ENCODE measurements at places on chromosomes 12 and 14. TPM values are rescaled to one million over a fixed set of nuclear protein-coding genes. Genes with fewer than 3 reads are reported as not detected.
A peak's percentile ranks its signal among the peaks of the same experiment; 100 is the strongest.

- DNase-seq, result peak; percentile 75
These were observed 2.7 kb upstream of the TRAF3 start for GRCh38 chr14:102774391-102775153.

DNA sequence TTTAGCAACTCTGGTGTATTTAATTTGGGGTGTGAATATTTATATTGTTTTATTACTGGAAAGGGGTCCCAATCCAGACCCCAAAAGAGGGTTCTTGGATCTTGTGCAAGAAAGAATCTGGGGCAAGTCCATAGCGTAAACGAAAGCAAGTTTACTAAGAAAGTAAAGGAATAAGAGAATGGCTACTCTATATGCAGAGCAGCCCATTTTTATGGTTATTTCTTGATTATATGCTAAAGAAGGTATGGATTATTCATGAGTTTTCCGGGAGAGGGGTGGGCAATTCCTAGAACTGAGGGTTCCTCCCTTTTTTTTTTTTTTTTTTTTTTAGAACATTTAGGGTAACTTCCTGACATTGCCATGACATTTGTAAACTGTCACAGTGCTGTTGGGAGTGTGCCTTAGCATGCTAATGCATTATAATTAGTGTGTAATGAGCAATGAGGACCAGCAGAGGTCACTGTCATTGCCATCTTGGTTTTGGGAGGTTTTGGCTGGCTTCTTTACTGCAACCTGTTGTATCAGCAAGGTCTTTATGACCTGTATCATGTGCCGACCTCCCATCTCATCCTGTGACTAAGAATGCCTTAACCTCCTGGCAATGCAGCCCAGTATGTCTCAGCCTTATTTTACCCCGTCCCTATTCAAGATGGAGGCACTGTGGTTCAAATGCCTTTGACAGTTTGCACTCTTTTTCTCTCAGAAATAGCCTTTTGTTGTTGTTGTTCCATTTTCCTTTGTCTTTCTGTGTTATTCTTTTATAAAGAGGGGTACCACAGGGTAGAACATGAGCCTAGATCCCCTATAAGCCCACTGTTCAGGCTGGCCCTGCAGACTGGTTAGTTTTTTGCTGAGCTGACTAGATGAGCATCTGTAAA, 75.5 kb upstream of the DCD start:
- no peak for DNase-seq

DNA sequence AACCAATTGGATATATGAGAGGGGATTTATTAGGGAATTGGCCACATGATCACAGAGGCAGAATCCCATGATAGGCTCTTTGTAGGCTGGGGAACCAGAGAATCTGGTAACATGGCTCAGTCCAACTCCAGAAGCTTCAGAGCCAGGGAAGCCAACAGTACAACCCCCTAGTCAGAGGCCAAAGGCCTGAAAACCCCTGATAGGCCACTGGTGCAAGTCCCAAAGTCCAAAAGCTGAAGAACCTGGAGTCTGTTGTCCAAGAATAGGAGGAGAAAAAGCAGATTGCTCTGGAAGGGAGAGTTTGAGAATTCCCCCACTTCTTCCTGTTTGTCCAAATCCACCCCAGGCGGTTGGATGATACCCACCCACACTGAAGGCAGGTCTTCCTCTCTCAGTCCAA, 8.2 kb upstream of the TROAP start:
- DNase-seq, result no peak

DNA sequence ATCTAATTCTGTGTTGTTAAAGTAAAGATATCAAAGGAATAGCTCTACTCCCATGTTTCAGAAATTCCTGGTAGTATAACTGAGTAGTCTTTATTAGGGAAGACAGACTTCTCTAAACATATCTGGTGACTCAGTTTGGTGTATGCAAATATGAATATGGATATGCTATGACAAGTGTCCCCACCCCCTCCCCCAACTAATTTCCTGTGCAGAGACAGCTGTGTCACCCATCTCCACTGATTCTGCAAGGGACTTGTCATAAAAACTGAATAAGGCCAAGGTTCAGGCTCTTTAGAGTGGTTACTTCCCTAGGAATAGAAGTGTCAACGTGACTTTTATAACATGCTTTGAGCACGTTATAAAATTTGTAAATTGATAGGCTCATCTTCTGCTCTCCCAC, 429.1 kb downstream of the DAD1 start:
- DNase-seq, result no peak

DNA sequence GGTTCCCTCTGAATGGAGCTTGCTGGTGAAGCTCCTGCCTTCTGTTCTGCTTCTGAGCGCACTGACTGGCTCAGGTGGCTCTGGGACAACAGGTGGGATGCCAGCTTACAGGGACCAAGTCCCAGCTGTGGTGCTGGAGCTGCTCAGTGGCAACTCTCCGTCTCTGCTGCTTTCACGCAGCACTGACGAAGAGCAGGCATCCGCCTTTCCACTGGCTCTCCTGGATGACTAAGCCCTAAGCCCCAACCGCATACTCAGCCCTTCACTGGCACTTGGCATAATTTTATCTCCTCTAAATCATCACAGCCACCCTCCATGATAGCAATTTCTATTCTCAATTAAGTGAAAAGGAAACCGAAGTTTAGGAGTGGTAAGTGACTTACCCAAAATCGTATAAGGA, 3.7 kb upstream of the RTL1 start:
- no peak for DNase-seq

DNA sequence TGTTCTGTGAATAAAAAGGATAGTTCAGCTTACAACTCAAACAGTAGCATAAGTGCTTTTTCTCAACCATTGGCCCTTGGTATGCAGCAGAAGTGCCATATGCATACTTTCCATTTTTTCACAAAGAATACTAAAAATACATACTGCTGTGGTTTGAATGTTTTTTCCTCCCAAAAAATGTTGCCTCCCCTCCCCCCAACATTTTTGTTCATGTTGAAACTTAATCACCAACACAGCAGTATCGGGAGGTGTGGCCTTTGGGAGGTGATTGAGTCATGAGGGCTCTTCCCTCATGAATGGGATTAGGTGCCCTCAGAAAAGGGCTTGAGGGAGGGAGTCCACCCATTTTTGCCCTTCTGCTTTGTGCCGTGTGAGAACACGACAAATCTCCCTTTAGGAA, 198.6 kb downstream of the ESR2 start:
- no peak for DNase-seq

DNA sequence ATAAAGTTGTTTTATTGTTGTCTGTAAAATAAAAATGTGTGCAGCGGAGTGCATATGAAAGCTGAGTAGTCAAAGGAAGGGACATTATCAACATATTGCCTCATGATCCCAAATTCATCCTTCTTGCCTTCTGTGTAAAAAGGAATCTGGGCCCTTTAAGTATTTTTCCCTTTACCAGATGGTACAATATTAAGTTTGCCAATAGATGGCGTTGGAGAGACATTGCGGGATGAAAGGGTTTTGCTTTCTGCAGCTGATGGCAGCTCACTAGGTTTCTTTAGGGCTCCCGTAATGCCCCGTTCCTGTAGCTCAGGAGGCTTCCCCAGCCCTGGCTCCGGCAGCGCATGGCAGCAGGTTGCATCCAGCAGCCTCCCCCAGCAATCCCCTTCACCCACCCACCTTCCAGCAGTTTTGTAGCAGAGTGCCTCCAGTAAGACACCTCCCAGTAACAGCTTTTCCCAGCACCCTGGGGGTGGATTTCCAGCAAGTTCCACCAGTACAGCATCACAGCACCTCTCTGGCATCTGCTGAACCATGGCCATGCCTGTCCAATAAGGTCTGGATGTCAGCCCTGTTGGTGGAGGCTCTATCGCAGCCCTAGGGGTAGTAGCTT, 354.4 kb downstream of the MED13L start:
- DNase-seq, result no peak

GRCh38 chr14:88323523-88324199, 592 bp upstream of the KCNK10 start:
- DNase-seq, result peak; percentile 21

GRCh38 chr12:127393896-127394295, 873.1 kb upstream of the TMEM132C start:
- no peak for DNase-seq

GRCh38 chr12:111471236-111471635, 65.5 kb downstream of the SH2B3 start:
- DNase-seq, result no peak

DNA sequence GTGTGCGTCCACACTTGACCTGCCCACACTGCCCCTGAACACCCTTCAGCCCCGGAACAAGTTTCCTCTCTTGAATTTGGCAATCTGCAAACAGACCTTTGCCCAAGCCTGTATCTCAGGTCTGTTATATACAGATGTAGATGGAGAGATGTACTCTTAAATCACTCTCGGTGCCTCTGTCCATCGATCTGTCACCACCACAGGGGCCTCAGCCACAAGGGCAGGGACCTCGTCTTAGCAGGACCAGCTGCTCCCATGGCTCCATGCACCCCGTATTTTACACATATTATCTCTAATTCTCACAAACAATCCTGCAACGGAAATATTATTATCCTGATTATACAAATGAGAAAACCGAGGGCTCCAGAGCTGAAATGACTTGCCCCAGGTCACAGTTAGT, 313.4 kb downstream of the BCL11B start:
- DNase-seq, result no peak

DNA sequence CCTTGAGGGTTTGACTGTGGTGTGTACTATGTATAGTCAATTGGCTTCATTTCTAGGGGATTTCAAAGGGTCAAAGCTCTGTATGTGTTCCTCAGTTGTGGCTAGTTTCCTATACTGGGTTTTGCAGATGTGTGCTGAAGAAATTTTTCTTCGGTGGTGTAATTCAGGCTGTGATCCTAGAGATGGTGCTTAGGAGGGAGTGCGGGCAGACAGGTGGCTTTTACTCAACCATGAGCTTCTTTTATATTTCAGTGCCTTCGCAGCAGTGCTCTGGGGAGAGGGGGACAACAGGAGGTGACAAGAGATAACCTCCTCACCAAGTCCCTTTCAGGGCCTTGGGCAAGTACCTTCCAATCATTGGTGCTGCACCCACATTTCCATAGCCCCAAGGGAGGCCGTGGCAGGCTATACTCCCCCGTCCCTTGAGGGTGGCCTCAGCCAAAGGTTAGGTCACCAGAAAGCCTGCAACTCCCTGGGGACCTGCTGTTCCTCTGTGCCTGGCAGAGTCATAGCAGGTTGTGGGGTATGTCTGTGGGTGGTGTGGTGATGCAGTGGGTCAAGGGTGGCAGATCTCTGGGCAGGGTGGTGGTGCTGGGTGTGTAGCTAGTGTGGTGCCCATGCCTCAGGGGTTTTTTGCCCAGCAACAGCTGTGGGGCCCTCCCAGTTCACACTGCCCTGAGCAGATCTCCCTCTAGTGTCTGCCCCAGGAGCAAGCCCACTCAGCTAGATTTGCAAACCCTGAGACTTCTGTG, 37.0 kb upstream of the TMX1 start:
- DNase-seq, result no peak

GRCh38 chr12:12510141-12510540, 52.5 kb downstream of the DUSP16 start:
- DNase-seq, result no peak

Gene WNT5B
- total RNA-seq, result 5.8 TPM

Gene EEA1
- total RNA-seq, result 14.3 TPM

Gene MLXIP
- total RNA-seq, result 67.9 TPM

Gene MFAP5
- total RNA-seq, result 3.8 TPM

Gene KLRK1
- 2.8 TPM for total RNA-seq

Gene CCDC197
- 5.6 TPM for total RNA-seq

Gene B4GALNT3
- total RNA-seq, result 24.3 TPM

Gene COCH
- total RNA-seq, result 2.2 TPM

Gene SMIM41
- total RNA-seq, result 21.7 TPM
